Left renal pelvis (tissue), 4 donors: ENCODE measurements at places on chromosomes 2 and 18. TPM values are rescaled to one million over a fixed set of nuclear protein-coding genes. Genes with fewer than 3 reads are reported as not detected.

SERPINB11 gene
- polyA plus RNA-seq = not detected

NT5C1B gene
- polyA plus RNA-seq = 0.86 TPM

SLC9A2 gene
- polyA plus RNA-seq = 0.12 TPM

NYAP2 gene
- not detected for polyA plus RNA-seq

SPATA3 gene
- polyA plus RNA-seq = not detected

UPP2 gene
- 0.57 TPM for polyA plus RNA-seq

SDC1 gene
- 31.5 TPM for polyA plus RNA-seq

DNA sequence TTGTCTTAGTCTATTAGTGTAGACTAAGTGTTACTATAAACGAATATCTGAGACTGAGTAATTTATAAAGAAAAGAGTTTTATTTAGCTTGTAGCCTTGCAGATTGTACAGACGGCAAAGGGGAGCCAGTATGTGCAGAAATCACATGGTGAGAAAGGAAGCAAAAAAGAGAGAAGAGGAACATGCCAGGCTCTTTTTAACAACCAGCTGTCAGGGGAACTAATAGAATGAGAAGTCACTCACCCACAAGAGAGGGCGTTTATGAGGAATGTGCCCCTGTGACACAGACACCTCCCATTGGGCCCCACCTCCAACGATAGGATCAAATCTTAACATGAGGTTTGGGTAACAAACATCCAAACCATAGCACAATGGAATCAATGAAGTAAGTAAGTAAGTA lies 20.6 kb upstream of the ZNF804A start:
- no peak for DNase-seq

GRCh38 chr18:13500869-13501542 lies 225.4 kb downstream of the FAM210A start:
- DNase-seq = no peak

DNA sequence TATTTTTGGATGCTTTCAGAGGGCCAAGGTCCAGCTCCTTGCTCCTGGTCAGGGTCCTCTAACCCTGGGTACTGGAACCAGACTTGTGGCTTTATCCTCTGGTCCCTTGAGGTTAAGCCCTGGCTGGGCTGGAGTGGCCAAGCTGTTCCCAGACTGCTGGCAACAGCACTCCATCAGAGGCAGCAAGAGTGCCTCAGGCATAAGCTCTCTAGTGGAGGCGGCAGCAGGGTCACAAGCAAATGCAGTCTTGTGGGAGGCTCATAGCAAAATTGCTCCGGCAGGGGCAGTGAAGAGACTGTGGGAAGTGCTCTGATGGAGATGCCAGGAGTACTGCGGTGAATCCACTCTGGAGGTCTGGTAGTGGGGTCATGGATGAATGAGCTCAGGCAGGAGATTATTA lies 128.9 kb upstream of the OTOS start:
- no peak for DNase-seq

GRCh38 chr2:150335596-150335995 lies 151.9 kb downstream of the RND3 start:
- no peak for DNase-seq

DNA sequence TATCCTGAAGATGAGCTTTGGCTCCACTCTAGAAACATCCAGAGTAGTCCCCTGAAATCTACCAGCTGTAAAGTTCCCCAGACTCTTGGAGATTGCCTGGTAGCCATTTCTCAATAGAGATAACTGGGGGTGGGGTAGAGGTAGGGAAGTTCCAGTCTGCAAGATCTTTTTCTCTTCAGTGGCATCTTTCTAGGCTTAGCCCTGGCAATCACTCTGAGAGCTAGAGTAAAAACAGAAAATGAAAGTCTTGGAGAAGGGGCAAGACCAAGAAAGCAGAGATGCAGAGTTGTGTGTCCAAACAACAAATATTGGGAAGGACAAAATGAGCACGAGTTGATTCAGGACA lies 41.8 kb upstream of the LCLAT1 start:
- no peak for DNase-seq

DNA sequence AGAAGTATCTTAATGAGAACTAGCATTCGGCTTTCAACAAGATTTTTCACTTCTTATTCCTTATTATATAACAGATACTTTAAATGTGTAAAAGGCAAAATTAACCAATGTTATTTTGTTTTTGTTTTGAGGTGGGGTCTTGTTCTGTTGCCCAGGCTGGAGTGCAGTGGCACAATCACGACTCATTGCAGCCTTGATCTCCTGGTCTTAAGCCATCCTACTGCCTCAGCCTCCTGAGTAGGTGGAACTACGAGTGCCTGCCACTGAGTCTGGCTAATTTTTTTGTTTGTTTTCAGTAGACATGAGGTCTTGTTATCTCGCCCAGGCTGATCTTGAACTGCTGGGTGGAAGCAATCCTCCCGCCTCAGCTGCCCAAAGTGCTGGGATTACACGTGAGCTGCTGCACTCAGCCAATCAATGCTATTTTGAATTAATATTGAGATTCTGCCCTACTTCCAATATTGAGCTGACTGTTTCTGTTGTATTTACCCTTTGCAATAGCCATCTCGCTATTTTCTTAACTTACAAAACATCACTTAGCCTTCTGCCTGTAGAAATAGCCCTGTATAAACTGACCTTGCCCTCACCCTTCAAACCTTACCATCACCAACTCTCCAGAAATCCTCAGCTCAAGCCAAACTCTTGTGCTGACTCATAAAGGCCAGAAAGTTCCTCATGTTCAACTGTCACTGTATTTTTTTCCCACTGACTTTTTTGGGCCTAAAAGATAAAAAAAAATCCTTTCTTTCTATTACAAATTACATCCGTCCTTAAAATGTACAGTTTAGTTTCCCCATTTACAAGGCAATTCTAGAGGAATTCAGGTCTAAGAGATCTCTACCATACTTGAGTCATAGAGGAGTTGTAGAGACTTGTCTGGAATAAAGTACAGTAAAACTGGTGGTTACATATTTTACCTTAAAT lies 94.3 kb downstream of the OLA1 start:
- DNase-seq = no peak

DNA sequence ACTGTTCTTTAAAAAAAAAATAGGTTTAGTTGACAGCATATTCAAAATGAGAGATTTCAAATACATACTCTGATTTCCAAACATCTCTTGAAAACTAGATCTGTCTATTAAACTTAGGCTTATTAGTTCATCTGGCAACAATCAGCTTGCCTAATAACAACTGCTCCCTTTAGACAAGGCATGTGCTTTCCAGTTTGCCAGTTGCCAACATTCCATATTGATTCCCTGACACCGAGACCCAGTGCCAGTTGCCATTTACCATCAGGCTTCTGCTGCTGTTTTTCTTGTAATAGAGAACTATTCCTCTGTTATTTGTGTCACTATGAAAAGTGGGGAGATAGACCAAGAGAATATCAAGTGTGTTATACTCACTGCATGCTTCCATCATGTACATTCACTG lies 256.0 kb downstream of the C1D start:
- no peak for DNase-seq

- no peak for DNase-seq
These were observed 10.0 kb downstream of the KLF7 start for GRCh38 chr2:207155516-207156444.

- no peak for DNase-seq
These were observed 14.1 kb downstream of the LCT start for GRCh38 chr2:135822855-135823254.

GRCh38 chr2:9618410-9618809 lies 12.4 kb downstream of the YWHAQ start:
- DNase-seq = no peak

- no peak for DNase-seq
These were observed 5.9 kb downstream of the AMMECR1L start for GRCh38 chr2:127879899-127880298.
